ENCODE measurements at places on chromosomes 12 and 14.

- no peak for ATAC-seq
Measured at GRCh38 chr14:65360144-65360784, 52.3 kb upstream of the FUT8 start.

GRCh38 chr12:53299101-53299453, 418 bp upstream of the MYG1 start:
- peak; percentile 35 for ATAC-seq

GRCh38 chr14:71514941-71515919, 417.0 kb upstream of the RGS6 start:
- no peak for ATAC-seq

GRCh38 chr12:110677982-110678381, 10.9 kb downstream of the HVCN1 start:
- ATAC-seq, result no peak

- peak; percentile 93 for ATAC-seq
Measured at GRCh38 chr12:95622879-95623278, 71.6 kb upstream of the USP44 start.

DNA sequence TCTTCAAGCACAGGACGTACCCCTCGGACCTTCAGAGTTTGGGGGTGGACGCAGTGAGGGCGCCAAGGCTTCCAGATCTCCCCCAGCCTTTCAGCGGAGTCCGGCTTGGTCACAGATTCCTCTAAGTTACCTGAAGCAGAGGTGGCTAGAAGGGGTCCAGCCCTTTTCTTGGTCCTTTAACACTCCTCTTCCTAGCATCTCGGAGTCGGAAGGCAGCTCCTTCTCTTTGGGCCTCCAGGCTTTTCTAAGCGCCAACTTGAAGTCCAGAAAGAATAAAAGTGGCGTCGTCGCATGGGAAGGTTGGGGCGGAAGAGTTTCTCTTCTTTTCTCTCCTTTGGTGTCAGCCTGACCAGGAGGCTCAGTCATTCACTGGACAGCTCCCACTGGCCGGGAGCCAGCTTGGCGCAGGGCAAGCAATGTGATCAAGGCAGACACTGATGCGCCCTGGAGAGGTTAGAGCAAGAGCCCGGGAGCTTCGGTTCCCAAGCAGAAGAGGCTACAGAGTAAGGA, 9.6 kb downstream of the OR6S1 start:
- peak; percentile 53 for ATAC-seq

DNA sequence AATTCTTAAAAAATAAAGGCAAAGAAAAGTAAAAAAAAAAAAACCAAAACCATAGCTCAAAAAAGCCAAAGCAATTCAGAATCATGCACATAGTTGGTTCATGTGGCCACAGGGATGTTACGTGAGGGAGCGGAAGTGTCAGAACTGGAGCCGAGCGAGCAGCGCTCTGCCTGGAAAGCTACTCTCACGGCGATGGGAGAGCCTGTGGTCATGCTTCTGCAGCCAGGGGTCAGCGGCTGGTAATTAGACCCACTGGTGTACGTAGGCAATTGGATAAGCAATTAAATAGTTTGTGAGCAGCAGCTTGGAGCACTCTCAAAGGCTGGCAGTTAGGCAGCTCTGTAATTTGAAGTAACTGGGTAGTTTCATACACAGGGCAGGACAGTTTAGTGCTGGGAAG, 58.1 kb downstream of the TRHDE start:
- no peak for ATAC-seq

DNA sequence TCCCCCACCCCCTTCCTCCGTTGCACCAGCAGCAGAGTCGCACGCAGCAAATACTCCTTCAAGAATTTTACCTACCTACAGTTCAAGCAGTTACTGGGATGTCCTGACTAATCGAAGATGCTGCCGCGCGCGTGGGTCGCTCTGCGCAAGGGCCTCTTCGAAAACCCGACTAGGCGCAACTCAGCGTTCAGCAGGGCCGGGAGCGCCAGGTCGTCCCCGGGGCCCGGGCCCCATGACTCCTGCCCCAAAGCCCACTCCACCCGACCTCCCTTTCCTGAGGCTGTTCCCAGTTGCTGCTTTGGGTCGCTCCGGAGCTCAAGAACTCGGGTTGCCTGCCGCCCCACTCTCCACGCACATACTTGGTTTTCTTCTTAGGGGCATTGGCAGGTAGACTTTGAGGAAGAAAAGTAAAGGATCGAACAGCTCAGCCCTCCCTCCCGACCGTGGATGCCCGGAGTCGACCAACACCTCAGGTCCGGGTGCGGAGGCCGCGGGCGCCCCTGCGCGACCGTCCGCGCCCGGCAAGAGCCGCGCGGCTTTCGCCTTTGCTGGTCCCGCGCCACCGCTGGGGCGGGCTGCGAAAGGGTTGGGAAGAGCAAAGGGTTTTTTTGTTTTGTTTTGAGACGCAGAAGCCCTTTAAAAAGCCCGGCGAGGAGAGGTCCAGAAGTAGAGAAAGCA, 1.9 kb downstream of the BMP4 start:
- ATAC-seq, result no peak

DNA sequence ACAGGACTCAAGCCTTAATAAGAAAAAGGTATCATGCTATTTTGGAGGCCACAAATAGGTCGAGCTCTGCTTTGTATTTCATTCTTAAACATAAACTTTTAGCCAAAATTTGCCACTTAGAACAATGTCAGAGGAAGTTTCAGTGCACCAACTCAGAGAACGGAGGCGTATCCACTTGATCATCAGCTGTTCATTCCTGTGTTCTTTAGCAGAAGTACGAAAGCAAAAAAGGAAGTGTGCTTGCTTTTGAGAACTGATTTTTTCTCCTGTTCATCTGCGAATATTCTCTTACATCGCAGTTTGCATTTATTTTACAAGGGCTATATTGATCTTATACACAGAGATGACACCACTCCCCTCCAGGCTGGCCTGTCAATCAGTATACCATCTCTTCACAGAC, 188.6 kb upstream of the SOX5 start:
- ATAC-seq, result no peak

GRCh38 chr14:89325299-89325883, 91.6 kb downstream of the FOXN3 start:
- ATAC-seq, result no peak

- no peak for ATAC-seq
Measured at GRCh38 chr12:57631566-57632072, 1.4 kb downstream of the B4GALNT1 start.

DNA sequence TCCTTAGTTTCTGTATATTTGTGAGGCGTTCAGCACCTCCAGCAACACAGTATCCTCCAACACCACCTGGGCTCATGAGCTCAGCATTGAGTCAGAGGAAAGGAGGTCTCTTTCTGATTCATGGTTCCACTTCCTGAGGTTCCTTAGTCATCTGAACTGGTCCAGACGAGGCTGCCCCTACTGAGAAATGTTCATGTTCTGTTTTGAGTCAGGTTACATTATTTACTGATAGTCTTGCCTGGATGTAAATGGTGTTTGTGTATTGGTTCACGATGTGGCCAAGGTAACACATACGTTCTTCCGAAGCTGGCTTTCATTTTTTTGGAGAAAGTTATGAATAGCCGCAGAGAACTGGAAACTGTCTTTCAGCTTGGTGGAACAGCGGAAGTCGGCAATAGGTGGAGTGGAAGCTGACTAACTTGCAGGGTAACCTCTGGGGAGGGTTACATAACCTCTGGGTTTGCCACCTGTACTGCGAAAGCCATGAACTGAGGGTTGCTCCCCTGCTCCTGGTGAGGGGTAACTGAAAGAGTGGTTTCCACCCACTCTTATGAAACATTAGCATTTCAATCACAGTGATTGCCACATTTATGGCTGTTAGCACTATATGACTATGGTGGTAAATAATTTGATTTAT, 42.2 kb upstream of the MANSC4 start:
- ATAC-seq, result peak; percentile 91

DNA sequence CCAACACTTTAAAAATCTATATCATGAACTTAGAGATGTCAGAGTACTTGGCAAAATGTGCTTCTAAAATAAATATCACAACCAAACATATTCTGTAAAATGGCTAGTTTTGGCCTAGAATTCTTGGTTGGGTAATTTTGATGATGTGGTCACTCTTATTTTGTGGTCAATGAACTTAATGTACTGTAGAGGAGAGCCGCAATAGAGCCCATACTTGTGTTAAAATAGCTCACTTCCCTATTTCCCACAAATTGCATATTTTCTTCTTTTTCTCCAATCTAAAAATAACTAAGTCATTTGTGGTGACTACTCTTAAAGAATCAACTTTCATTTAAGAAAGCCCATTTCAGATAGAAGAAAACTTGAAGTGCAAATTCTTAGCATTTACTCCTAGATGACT, 619.4 kb downstream of the CCER1 start:
- no peak for ATAC-seq

GRCh38 chr12:63913929-63914328, 69.4 kb downstream of the SRGAP1 start:
- no peak for ATAC-seq

GRCh38 chr14:104792101-104792884, 3.3 kb downstream of the AKT1 start:
- no peak for ATAC-seq
